Right lobe of liver (tissue), 6 donors: ENCODE measurements at places on chromosomes 1 and 21. TPM values are rescaled to one million over a fixed set of nuclear protein-coding genes. Genes with fewer than 3 reads are reported as not detected.

Gene SLC5A9
- total RNA-seq, result 8.5 TPM

Gene SH2D1B
- total RNA-seq, result 0.60 TPM

Gene PTGS2
- 0.99 TPM for total RNA-seq

Gene DMRTA2
- total RNA-seq, result not detected

Gene ZNF695
- not detected for total RNA-seq

Gene CATSPERE
- 0.40 TPM for total RNA-seq

Gene USP48
- 21.3 TPM for total RNA-seq

Gene SELE
- 3.1 TPM for total RNA-seq

Gene CLDN8
- total RNA-seq, result not detected
